Suppressor macrophage treated with lipopolysaccharide for 4 hours (primary cell): ENCODE measurements at places on chromosomes 5 and 9.

- peak; percentile 87 for DNase-seq
Observed at GRCh38 chr5:72955143-72955767, 586 bp upstream of the FCHO2 start.

- DNase-seq, result no peak
Observed at GRCh38 chr9:123361086-123361730, 5.2 kb downstream of the CRB2 start.

DNA sequence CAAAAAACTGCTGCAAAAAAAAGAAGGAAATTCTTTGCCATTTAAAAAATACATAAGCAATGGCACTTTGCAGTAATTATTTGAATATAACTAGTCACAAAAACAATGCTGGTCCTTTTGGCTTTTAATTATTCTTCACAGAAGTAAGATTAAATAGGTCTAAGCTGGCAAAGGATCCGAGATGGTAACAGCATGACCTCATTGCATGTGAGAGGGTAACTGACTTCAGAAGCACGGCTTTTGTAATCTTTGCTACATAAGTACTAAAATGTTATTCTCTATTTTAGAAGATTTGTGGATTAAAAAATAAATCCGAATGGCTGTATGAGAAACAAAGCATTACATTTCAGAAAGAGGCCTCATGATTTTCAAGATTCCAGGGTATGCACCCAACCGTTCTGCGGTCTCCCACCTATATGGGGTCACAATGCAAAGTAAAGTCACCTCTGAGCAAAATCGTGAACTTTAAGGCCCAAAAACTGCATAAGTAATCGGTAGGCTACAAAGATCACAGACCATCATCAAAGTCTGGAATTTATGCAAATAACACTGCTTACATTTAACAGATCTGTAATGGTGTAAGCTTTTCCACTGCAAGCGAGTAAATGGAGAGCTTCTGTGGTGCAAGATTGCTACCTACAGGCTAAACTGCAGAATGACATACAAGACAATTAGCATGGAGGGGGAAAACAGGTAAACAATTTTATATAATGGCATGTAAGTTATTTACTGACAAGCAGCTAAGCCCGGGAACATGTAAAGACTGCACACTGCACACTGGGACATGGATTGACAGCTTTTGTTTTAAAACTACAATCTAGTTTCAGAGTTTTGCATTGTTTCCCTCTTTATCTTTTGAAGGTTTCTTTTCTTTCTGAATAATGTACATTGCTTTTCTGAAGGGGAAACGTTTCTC lies 231.6 kb downstream of the SLF1 start:
- DNase-seq, result no peak

- DNase-seq, result no peak
Observed at GRCh38 chr5:15615859-15616258, 115.9 kb downstream of the FBXL7 start.

DNA sequence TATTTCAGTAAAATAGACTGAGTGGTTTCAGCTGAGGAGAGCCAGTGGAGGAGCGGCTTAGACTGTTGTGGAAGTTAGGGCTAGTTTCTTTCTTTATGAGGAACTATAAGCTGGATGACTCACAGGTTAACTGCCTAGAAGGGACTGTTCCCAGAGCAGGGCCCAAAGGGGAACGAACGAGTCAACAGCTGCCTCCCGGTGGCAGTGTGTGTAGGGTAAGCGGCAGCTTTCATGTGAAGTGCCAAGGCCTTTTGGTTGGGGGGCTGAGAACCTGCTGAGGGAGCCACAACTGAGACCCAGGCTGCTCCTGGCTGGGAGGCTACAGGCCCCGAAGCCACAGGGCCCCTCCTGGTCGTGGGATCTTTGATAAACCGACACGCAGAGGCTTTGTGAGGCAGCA lies 7.0 kb downstream of the SQSTM1 start:
- DNase-seq, result peak; percentile 93

GRCh38 chr9:130707225-130707976 lies 13.8 kb downstream of the EXOSC2 start:
- DNase-seq, result peak; percentile 79

DNA sequence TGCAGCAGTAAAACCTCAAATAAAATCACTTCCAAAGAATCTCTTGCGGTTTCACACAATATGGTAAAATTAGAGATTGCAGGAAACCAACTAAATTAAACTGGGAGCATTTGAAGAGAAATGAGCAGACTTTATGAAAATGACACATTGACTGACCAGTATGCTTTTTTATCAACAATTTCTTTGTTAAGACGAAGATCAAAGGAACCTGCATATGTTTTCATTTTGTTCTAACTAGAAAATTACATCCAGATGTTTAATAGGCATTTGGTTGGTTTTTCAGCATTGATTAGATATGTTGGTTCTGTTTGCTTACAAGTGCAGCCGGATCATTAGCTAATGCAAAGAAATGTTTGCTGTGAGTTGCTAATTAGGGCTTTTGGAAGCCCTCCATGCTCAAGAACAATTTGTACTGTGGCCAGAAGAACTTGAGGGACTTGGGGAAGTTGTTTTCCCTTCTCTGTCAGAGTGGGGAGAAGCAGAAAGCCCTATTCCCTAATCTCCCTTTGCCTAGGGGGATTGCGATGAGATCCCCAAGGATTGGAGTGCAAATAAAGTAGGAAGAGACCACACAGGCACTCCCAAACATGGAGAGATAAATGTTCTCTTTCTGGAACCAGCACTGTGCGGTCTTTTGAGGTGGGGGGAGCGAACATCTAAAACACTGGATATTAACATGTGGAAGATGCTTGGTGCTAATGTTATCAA lies 4.5 kb upstream of the TLE1 start:
- no peak for DNase-seq

DNA sequence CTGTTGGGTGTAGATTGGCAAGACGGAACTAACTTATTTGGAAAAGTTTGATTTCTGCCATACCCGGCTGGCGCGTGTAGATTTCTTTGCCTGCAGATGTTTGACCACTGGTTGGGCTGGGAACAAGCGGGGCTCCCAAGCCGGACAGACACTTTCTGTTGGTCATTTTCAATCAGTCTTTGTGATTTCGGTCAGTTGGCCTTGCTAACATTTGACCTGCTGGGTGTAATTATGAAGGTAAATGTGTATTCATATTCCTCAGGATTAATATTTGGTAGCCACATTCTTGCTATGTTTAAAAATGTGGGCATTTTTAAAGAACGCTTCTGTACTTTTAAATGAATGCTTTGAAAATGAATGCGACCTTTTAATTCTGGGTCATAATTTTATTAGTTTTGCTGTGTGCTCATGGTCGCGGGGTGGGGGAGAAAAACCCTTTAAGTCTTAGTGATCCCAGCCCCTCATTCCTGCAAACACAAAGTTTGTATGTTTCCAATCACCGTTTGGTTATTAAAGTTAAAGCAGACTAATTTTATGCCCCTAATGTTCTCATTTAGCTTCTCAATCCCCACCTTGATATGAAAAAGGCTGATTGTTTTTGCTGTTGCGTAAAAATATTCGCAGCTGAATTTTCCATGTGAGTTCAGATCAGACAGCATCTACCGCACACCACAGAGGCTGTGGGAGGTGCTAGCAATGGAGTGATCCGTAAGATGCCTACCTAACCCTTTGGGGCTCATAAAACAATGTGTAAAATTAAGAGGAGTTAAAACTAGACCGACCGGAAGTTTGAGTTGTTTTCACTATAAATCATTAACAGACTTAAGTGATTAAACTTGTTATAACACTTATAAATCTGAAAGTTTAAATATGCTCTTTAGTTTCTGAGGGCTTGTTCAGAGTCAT lies 1.5 kb downstream of the RASGRF2 start:
- no peak for DNase-seq

DNA sequence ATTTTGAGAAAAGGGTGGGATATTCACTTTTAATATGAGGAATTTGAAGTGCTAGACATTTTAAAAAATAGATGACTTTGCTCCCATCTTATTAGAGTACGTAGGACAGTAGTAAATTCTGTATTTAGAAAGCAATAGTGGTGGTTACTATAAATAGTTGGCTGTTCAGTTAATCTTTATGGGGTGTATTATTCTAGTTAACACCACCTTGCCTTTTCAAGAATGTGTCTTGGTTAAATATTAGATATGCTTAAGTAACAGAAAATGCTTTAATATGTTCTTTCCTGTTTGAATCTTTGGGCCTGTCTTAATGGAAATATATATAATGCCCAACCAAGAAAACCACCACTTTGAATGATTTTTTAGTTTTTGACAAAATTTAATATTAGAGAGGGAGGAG lies 608.7 kb upstream of the FAM174A start:
- no peak for DNase-seq

DNA sequence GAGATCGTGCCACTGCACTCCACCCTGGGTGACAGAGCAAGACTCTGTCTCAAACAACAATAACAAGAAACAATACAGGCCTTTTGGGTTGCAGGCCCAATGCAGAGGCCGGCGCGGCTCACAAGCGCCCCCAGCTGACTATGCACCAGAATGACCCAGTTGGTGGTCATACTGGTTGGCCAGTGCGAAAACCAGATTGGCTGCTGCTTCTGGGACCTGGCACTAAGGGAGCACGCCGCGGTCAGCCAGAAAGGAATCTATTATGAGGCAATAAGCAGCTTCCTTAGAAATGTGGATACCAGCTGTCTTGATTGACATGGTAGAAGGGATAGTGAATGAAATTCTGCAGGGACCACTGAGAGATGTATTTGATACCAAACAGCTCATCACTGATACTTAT lies 35.0 kb downstream of the RANBP17 start:
- no peak for DNase-seq

DNA sequence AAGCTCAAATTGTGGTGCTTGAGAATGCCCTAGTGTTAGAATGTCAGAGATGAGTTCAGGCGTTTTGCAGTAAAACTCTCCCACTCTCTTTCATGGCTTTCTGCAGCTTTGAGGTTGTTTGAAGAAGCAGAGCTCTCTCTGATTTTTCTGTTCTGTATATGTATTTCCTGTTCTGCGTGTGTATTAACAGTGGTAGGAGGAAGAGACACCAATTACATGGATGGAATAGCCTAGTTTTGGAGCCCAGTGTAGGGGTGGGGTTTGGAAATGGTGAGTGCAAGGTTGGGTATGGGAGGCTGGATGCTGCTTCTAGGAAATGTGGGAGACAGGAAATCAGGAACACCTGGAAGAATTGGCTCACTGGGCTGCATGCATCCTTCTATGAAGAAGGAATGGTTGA lies 12.4 kb downstream of the LARP1 start:
- no peak for DNase-seq

DNA sequence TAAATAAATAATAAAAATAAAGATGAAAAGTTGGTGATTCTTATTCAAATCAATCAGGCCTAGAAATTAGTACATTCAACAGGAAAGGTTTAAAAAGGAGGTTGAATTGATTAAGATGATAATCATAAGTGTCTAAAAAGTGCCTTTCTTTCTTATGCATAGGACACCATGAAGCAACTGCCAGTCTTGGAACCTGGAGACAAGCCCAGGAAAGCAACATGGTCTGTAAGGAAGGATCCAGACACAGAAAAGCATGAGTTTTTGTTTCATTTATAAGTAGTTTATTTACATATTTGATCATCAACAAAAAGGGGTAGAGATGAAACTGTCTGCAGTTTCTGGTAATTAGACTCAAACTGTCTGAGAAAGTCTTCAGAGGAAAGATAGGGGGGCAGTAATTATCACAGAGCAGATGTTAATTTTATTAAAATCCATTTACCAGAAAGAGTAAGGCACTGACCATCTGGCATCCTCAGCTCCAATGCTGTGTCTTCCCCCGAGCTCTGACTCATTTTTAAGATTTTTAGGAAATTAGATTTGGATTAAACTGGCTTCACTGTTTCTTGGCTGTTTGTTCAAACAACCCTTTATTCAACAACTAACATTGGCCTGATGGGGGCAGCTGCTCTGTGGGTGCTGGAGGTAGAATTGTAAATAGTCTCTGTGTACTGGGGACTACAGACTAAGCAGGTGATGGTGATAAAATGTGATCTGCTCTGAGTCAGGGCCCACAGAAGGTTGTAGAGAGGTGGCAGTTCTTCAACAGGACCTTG lies 2.7 kb downstream of the RABEPK start:
- DNase-seq, result no peak

- no peak for DNase-seq
Observed at GRCh38 chr5:174606153-174606552, 118.2 kb upstream of the MSX2 start.

DNA sequence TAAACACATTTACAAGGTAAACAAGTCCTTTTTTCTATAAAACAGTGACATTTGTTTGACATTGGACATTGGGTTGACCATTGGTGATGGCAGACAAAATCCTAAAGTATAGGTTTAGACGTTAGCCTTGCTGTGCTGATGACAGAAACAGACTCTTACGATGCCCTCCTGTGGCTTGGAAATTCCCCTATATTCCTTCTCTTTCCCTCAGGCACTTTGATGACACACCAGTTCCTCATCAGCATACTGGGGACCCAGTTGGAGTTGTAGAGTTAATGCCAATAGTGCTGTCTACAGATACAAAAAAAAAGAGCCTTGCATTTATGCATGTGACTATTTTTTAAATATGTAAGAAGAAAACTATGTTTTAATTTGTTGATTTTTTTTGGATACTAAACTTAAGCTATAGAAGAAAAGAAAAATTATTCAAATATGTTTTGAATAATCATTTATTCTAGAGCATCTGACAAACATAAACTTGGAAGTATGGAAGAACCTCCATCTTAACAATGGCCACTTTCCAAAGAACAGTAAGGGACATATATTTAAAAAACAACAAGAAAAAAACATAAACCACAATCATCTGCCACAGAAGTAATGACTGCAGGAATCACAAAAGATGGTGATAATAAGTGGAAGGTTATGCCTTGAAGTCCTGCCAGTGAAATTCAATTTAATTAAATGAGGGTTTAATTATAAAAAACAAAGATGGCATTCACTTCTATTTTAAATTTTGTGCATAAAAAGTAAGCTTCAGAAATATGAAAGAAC lies 75.6 kb upstream of the SNCAIP start:
- no peak for DNase-seq

DNA sequence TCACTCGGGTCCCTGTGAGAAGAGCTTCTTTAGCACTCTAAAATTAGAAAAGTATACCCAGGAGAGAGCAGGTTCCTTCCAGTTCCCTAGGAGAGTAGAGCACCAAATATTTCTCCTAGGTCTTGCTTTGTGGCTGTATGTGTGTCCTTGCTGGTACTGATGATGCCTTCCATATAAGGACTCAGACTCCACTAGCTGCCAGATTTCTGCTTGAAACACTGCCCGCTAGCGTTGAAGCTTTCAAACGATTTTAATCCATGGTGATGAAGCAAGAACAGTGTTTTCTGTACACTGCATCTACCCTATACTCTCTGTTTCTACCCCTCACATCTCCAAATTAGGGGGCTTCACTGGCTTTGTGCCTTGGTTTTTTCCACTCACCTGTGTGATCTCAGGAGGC lies 2.4 kb upstream of the SMC2 start:
- peak; percentile 37 for DNase-seq

DNA sequence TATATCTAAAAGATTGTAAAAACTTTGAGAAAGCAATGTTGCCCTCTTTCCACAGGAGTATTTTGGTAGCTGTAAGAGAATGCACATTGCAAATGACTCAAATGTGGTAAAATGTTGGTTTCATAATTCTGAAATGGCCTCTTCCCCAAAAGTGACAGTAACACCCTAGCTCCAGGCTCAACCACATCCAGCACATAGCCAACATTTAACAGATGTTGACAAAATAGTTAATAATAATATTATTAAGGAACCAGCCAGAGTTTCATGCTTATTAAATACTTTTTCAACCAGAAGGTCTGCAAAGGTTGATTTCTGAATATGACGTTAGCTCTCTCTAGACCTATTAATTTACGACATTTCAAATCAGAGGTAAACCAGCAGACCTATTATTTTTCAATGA lies 1.3 kb downstream of the ANXA1 start:
- peak; percentile 82 for DNase-seq

- DNase-seq, result no peak
Observed at GRCh38 chr9:96340707-96341106, 38.7 kb upstream of the HSD17B3 start.

GRCh38 chr5:89513299-89514044 lies 630.5 kb upstream of the MEF2C start:
- DNase-seq, result no peak

GRCh38 chr5:81426359-81427030 lies 32.6 kb upstream of the ACOT12 start:
- DNase-seq, result peak; percentile 42
